ENCODE measurements at places on chromosomes 12 and 14.

DNA sequence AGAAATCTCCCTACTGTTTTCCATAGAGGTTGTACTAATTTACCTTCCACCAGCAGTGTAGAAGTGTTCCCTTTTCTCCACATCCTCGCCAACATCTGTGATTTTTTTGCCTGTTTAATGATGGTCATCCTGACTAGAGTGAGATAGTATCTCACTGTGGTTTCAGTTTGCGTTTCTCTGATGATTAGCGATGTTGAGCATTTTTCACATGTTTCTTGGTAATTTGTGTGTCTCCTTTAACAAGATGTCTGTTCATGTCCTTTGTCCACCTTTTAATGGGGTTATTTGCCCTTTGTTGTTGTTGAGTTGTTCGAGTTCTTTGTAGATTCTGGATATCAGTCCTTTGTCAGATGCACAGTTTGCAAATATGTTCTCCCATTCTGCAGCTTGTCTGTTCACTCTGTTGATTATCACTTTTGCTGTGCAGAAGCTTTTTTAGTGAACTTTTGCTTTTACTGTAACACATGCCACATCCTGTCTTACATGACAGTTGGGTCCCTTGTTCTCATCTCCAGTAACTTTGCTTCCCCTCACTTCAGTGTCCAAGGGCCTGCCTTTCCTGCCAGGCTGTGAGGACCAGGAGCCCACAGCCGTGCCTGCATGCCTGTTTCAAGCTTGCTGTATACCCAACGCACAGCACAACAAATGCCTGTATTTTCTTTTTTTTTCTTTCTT is 64.9 kb downstream of the SPRING1 start:
- ATAC-seq, result peak; percentile 40

DNA sequence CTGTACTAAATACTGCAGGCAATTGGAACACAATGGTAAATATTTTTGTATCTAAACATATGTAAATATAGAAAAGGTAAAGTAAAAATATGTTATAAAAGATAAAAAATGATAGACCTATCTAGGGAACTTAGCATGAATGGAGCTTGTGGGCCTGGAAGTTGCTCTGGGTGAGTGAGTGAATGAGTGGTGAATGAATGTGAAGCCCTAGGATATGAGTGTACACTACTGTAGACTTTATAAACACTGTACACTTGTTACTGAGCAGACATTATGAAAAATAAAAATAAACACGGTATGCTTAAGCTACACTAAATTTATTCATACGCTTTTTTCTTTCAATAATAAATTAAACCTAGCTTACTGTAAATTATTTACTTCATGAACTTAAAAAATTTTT is 7.8 kb downstream of the FNTB start:
- ATAC-seq, result no peak

GRCh38 chr12:48388460-48388859 is 37.7 kb upstream of the ZNF641 start:
- no peak for ATAC-seq

GRCh38 chr12:117854339-117855012 is 114.3 kb downstream of the KSR2 start:
- ATAC-seq, result no peak

GRCh38 chr12:114371733-114372132 is 34.2 kb downstream of the TBX5 start:
- no peak for ATAC-seq
